NCI-H2081 treated with DMSO at 0.1 percent for 48 hours (cell line): ENCODE measurements at places on chromosomes 5 and 9.

DNA sequence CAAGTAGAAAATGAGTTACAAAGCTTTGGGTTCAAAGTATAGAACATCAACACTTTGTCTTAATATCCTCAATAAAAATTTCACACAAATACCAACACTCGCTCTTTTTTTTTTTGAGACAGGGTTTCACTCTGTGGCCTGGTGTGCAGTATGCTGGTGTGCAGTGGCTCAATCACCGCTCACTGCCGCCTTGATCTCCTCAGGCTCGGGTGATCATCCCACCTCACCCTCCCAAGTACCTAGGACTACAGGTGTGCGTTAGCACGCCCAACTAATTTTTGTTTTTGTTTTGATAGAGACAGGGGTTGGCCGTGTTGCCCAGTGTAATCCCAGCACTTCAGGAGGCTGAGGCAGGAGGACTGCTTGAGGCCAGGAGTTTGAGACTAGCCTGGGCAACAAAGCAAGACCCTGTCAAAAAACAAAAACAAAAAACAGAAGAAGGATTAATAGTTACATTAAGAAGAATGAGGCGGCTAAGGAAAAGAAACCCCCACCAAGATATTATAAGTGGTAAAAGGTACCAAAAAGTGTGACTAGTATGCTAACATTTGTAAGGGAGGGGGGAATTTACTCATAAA lies 20.3 kb downstream of the FNBP1 start:
- no peak for DNase-seq

GRCh38 chr5:168269937-168270330 lies 21.5 kb upstream of the WWC1 start:
- DNase-seq: no peak

- DNase-seq: no peak
Measured at GRCh38 chr5:134436523-134437339, 25.1 kb upstream of the CDKN2AIPNL start.

DNA sequence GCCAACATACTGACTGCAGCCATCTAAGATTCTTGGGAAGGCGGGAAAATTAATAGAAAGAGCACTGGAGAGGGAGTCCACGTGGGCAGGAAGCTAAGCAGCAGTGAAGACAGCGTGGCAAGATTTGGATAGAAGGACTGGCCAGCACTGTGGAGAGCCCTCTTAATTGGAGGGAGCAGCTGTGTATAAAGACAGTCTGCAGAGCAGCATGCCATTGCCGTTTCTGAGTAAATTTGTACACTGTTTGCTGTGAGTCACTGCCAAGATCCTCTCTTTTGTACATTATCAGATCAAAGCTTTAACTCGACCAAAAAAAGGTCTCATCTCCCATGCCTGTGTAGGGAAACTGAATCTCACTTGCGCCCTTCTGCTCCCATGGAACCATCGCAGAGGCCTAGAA lies 45.3 kb downstream of the INSYN2B start:
- DNase-seq: no peak

- no peak for DNase-seq
Measured at GRCh38 chr5:72478276-72478675, 28.9 kb downstream of the ZNF366 start.

- DNase-seq: no peak
Measured at GRCh38 chr5:102226321-102226720, 69.8 kb downstream of the SLCO4C1 start.

DNA sequence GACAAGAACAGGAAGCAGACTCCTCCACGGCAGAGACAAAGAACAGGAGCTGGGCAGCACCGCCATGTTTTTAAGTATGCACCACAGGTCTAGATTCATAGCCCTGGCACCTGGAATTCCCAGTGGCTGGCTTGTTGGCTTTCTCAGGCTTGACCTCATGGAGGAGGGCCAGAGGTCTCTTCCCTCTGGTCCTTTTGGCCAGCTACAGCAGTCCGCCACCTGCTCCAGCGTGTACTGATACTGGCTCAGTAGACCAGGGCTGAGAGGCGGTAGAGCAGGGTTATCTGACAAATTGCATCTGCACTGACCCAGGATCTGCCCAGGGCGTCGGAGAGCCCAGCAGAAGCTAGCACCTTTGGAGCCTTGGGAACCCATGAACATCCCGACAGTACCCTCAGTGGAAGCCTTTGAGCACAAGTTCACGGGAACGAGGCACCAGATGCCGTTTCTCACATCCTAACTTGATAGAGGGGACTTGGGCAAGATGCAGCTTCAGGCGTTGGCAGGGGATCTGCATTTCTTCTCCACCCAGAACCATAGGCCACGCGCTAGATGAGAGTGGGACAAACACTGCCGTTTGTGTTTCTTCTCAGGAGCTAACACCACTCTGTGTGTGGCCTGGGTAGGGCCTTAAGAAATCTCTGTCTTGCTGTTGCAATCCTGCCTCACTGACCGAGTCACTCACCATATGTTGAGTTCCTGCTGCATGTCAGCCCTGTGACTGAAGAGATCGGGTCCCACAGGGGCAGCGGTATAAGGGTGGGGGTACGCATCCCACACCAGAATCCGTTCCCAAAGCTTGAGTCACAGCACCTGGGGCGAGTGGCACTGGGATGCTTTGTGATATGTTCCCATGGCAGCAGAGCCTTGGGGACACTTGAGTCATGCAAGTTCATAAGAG lies 90.3 kb upstream of the OTULINL start:
- no peak for DNase-seq

DNA sequence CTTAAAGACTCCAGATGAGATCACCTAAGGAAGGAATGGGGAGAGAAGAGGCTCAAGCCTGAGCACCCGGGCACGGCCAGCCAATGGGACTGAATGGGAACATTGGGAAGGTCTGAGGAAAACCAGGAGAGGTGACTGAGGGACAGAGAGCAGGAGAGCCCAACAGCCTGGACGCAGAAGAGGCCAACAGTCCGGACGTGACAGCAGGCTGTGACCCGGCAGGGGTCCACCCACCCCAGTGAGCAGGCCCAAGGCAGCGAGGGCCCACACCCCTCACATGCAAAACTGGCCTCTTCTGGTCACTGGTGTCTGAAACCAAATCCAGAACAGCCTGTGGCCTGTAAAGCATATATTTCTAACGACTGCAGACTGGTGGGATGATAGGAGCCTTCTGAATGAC lies 7.6 kb upstream of the SPTLC1 start:
- no peak for DNase-seq

- no peak for DNase-seq
Measured at GRCh38 chr5:68652534-68652965, 437.0 kb downstream of the PIK3R1 start.

- DNase-seq: no peak
Measured at GRCh38 chr5:107483231-107484024, 187.3 kb downstream of the EFNA5 start.

GRCh38 chr5:120240706-120241105 lies 223.4 kb upstream of the PRR16 start:
- no peak for DNase-seq

GRCh38 chr5:9126490-9126889 lies 419.4 kb downstream of the SEMA5A start:
- DNase-seq: no peak

DNA sequence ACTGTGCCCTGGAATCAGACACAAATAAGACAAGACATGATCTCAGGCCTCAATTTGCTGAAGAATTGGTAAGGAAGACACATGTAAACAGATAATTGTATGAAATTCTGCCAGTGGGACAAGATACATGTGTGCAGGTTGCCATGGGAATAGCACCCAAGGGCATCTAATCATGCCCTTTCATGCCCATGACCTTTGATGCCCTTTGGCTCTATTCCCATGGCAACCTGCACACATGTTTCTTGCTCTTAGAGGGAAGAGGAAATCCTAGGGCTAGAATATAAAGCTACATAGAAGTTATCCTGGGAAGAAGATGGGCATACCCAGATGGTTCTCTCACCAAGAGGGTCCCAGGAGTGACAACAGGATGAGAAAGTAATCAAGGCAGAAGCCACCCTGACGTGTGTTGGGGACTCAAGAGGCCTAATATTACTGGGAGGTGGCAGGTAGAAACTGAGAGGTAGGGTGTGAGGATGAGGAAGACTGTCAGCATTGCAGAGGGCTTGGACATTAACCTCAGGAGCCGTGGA lies 34.4 kb downstream of the P4HA2 start:
- no peak for DNase-seq

GRCh38 chr5:88556406-88556805 lies 287.8 kb upstream of the TMEM161B start:
- DNase-seq: no peak

DNA sequence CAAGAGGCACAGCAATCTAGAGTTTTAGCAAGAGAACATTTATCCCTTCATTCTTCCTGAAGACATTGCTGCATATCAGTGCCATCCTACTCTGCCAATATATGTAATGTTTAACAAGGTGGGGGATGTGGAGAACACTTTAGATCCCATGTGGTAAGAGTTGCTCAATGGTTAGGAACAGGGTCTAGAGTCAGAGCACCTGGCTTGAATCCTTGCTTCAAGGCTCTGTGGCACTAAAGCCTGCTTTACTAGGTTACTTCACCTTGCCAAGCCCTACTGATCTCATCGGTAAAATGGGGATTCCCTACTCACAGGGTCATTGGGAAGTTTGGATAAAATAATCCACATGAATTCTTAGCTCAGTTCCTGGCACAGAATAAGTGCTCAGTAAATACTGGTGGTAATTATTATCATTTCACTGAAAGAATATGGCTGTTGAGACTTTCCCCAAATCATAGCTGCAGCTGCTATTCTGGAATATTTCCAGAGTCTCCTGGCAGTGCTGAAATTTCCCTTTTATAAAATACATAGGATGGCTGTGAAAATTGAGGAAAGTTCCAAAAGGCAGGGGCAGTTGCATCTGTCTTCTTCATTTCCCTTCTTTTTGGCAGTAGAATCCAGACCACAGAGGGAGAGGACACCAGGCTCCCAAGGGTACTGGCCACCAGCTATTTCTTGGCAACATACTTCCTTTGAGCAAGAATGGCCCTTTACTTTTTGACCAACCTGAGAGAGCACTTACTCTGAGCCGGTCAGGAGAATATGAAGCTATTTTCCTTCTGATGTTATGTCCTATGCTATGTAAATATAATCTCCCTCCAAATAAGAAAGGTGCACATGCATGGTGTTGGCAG lies 142.8 kb downstream of the PALM2AKAP2 start:
- no peak for DNase-seq

DNA sequence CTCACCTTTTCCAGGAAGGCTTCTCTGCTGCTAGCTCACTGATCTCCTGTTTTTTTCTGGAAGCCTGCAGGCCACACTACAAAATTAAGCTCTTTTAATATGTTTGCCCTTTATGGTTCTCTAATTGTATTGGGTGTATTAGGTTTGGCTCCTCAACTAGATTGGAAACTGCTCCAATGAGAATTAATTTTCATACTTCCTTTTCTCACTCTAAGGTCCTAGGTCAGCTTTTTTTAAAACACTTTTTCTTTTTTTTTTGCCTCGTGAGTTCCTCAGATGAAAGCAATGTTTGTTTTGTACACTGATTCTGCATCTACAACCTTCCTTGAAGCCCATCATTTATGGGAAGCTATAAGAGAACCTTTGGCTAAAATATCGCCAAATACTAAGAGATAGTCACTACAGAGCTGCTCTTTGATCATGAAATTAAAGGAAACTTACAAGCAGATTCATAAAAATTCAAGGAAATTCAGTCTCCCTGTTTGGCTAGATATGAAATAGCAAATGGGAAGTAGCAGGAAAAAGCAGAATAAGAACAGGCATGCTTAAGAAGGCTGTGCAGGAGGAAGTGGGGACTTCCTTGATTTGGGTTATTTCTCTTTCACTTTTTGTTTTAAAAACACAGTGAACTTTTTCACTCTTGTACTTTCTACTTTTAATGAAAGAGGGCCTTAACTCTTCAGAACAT lies 55.2 kb upstream of the FYB1 start:
- DNase-seq: no peak

GRCh38 chr5:96597438-96598020 lies 64.6 kb upstream of the CAST start:
- no peak for DNase-seq

- DNase-seq: no peak
Measured at GRCh38 chr5:72412283-72413055, 92.3 kb downstream of the PTCD2 start.

GRCh38 chr9:19009391-19009965 lies 23.5 kb downstream of the SAXO1 start:
- no peak for DNase-seq

DNA sequence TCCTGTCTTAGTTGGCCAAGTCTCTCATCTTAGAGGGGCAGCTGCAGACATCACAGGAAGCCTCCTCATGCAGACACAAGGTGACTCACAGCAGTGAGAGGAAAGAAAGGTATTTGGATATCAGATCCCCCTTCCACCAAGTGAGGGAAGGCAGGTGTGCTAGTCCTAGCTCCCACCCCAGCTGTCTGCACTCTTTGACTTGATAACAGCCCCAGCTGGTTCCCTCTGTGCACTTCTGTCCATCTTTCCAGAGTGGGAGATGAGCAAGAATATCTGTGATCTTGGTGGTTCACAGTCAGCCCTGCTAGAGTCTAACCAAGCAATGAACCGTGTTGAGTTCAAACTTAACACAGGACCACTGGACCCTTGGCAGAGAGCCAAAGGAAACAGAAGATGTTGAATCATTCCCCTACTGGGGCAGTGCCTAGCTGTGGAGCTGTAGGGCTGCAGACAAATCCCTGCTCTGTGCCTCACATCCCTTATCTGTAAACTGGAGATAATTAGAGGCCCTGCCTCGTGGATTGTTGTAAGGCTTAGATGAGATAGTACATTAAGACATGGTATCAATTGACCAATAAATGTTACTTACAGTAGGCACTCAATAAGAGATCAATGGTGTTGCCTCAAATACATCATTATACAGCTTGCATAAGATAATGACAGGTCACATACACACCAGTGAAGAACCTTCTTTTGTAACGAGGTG lies 39.1 kb downstream of the SH3RF2 start:
- no peak for DNase-seq

- DNase-seq: no peak
Measured at GRCh38 chr9:130906735-130907416, 10.3 kb upstream of the QRFP start.

DNA sequence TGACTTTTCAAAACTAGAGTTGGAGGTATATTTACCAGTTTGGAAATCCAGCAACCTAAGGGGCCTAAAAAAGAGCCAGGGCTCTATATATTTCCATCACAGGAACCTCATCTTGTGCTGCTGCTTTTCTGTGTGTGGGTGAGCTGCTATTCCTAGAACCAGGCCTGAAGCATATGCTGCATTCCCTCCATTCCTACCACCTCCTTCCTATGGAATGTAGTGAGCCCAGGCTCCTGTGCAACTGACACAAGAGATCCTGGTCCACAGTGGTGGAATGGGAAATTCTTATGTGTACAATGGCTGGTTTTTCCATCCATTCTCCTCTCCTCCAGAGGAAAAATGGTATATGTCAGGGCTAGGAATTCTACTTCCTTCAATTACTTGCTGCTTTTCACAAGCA lies 39.1 kb downstream of the SPEF2 start:
- DNase-seq: no peak

- no peak for DNase-seq
Measured at GRCh38 chr5:108418197-108418596, 36.3 kb upstream of the FBXL17 start.

GRCh38 chr5:14216902-14217301 lies 73.8 kb downstream of the TRIO start:
- no peak for DNase-seq
